ENCODE measurements at places on chromosomes 4 and X.

- DNase-seq: no peak
Observed at GRCh38 chrX:79556800-79557199, 189.7 kb upstream of the ITM2A start.

DNA sequence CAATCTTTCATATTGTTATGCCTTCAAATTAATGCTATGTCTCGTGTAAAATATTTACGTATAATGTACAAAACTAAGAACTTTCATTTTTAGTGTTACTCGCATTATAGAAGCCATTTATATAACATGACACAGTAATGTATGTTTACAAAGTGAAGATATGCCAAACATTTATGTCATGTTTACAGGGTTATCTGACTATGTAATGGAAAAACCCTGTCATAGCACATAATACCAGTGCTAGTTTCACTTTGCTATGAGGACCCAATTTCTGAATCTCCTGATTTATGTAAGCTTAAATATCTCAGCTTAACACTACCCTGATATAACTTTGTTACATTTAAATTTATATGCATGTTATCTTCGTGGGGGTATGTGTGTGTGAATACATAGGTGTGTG lies 233.1 kb downstream of the FAT4 start:
- DNase-seq: no peak

DNA sequence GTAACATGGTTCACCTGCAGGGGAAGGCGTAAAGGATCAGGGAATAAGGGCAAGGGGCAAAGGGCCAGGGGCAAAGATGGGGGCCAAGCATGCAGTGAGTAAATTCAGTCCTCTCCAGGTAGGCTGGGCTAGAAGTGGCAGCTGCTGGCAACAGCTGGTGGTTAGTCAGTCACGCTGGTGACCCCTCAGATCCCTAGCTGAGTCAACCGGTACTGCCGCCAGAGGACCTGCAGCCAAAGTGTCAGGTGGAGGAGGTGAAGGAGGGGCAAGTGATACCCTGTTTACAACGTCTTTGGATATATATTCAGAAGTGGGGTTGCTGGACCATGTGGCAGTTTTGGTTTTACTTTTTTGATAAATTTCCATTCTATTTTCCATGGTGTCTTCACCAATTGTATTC lies 24.6 kb upstream of the NAP1L2 start:
- DNase-seq: no peak

- no peak for DNase-seq
Observed at GRCh38 chr4:172207886-172208285, 394.7 kb downstream of the GALNTL6 start.

DNA sequence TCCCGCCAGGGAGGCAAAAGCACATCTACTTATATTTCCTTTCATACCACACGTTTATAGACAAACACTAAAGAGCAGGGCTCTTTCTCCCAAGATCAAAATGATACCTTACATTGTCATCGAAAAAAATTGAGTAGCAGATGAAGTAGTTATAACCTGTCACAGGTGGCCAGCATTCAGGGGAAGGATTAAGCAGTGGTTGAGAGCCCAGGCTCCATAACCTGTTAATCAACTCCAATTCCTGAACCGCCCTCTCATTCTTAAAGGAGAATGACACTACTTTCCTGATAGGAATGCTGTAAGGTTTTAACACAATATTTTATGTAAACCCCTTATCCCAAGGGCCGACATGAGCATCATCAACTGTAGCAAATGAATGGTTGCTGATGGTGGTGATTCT lies 268.9 kb upstream of the KCNIP4 start:
- DNase-seq: no peak
